Right atrium auricular region (tissue), 2 donors: ENCODE measurements at places on chromosomes 6 and 20. TPM values are rescaled to one million over a fixed set of nuclear protein-coding genes. Genes with fewer than 3 reads are reported as not detected.

DNA sequence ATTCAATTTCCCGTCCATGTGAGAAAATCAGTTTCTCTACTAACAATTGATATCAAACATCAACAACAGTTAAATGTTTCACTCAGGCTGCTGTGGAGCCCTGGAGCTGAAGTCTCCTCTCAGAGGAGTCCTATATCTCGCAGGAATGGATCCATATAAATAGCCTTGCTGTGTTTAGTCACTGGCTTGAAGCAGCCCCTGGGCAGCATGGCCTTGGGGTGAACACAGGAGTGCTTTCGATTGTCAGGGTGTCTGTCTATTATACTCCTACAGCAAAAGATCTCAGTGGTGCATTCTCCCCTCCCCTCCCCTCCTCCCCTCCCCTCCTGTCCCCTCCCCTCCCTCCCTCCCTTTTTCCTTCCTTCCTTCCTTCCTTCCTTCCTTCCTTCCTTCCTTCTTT, 141.9 kb downstream of the CCDC170 start:
- no peaks in the 10 kb centered on the region for H3K27me3 ChIP-seq
- H3K36me3 ChIP-seq: no peaks in the 10 kb centered on the region
- no peak for DNase-seq
- no peaks in the 10 kb centered on the region for H3K4me1 ChIP-seq

GRCh38 chr6:83193747-83194566, 800 bp downstream of the RWDD2A start:
- peaks cover 13% of the 10 kb centered on the region for H3K36me3 ChIP-seq
- DNase-seq: no peak
- peak overlapping the region; percentile 100 for H3K4me3 ChIP-seq

DNA sequence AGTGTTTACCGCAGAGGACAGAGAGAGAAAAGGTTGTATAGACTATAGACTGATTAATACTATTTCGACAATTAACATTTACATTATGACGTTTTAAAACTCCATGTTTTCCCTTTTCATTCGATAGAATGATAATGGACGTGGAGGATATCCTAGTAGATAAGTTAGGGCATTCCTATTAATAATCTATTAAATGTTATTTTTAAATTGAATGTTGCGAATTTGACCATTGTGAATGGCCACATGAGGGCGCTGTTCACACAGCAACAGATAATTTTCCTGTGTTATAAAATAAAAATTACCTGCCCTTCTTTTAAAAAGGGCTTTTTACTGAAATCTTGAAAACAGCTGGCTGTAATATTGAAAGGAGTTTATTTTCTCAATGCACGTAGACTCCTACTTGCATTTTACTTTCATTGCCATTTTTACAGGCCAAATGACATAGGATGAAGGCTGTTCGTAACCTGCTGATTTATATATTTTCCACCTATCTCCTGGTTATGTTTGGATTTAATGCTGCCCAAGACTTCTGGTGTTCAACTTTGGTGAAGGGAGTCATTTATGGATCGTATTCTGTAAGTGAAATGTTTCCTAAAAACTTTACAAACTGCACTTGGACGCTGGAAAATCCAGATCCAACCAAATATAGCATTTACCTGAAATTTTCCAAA, 3.3 kb downstream of the ADGRB3 start:
- H3K4me3 ChIP-seq: no peak overlapping the region
- DNase-seq: no peak
- no peak overlapping the region for H3K27ac ChIP-seq
- H3K36me3 ChIP-seq: no peaks in the 10 kb centered on the region
- H3K27me3 ChIP-seq: no peaks in the 10 kb centered on the region
- H3K4me1 ChIP-seq: no peaks in the 10 kb centered on the region

- DNase-seq: no peak
- no peak overlapping the region for H3K27ac ChIP-seq
- H3K27me3 ChIP-seq: no peaks in the 10 kb centered on the region
Observed at GRCh38 chr6:87341899-87342298, 2.7 kb upstream of the C6orf163 start.

DNA sequence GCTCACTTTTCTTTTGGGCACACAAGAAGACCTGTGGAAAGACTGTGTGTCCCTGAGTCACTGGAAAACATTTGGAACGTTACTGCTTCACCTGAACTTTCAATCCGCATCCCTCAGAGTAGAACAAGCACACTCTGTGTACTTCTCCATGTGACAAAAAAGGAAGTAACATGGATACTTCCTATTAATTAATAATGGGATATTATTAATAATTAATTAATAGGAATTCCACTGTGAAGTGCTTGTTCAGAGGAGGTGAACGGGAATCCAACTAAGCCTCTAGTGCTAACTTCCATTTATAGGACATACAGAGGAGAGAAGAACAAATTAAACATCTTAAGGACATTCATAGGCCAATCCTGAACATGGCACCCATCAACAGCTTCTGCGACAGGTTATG, 407.8 kb downstream of the SYNE1 start:
- H3K27me3 ChIP-seq: no peaks in the 10 kb centered on the region
- H3K4me1 ChIP-seq: peaks cover 28% of the 10 kb centered on the region
- no peak overlapping the region for H3K27ac ChIP-seq
- no peak overlapping the region for H3K4me3 ChIP-seq
- no peak for DNase-seq
- H3K36me3 ChIP-seq: peaks cover 62% of the 10 kb centered on the region

- no peak for DNase-seq
- no peak overlapping the region for H3K4me3 ChIP-seq
- H3K27ac ChIP-seq: no peak overlapping the region
- H3K36me3 ChIP-seq: no peaks in the 10 kb centered on the region
Observed at GRCh38 chr20:31806564-31807355, 12.4 kb upstream of the MYLK2 start.

- DNase-seq: no peak
- peaks cover 4% of the 10 kb centered on the region for H3K27me3 ChIP-seq
- no peaks in the 10 kb centered on the region for H3K36me3 ChIP-seq
- H3K4me1 ChIP-seq: no peaks in the 10 kb centered on the region
Observed at GRCh38 chr20:59598625-59599310, 5.6 kb upstream of the PHACTR3 start.

DNA sequence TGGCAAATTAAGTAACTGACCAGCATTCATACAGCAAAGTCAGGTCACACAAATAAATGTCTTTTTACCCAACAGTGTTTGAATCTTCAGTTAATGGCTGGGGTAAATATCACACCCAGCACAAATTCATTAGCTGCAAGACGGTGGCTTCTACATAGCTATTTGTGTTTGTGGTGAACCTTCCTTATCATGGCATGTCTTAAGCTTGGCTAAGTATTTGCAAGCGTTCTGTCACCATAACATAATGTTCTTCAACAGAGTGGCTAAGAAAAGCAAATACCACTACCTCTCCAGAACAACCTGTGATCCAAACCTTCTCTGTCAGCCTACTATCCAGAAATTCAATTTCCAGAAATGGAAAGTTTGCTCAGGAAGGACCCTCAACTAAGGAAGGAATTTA, 255.6 kb upstream of the TAB2 start:
- H3K27me3 ChIP-seq: no peaks in the 10 kb centered on the region
- DNase-seq: no peak
- H3K4me3 ChIP-seq: no peak overlapping the region
- no peak overlapping the region for H3K27ac ChIP-seq
- H3K4me1 ChIP-seq: peaks cover 39% of the 10 kb centered on the region

GRCh38 chr6:29965563-29965872, 23.2 kb downstream of the HLA-A start:
- peak overlapping the region; percentile 42 for H3K4me3 ChIP-seq
- no peaks in the 10 kb centered on the region for H3K4me1 ChIP-seq

GRCh38 chr6:64330694-64331307, 695.2 kb downstream of the PHF3 start:
- no peaks in the 10 kb centered on the region for H3K27me3 ChIP-seq
- DNase-seq: peak; percentile 64
- no peak overlapping the region for H3K4me3 ChIP-seq
- no peaks in the 10 kb centered on the region for H3K36me3 ChIP-seq

DNA sequence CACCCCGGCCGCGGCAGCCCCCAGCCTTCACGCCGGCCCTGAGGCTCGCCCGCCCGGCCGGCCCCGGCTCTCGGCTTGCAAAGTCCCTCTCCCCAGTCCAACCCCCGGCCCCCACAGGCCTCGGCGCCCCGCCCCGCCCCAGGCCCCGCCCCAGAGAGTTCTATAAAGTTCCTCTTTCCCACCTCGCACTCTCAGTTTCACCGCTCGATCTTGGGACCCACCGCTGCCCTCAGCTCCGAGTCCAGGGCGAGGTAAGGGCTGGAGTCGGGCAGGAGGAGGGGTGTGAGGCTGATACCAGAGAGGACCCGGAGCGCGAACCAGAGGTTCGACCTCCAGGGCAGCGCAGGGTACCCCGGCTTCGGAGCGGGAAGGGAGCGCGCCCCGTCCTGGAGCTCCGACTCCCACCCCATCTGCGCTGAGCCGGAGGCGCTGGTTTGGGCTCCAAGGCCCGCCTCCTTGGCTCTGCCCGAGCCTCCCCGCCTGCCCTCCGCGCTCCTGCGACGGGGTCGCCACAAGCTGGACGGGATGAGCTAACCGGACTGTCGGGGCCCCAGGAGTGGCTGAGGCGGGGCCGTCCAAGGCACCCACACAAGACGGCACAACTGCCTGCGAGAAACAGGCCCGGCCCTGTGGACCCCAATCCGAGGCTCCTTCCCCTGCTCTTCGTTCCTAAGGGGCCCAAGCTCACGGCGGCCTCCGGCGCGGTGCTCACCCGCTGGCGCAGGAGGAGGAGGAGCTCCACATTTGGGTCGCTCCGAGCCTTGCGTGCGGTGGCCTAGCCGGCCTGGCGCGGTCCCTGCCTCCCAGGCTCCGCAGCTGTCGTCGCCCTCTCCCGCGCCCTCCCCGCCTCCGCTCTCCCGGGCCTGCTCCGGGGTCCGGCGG, at the start of gene IRF4:
TSS of gene IRF4 (plus strand) at position 194 of the 882 bp plus-strand sequence. CDS start 1,401 bp downstream, outside the sequence.
- no peak for DNase-seq
- peaks cover 29% of the 10 kb centered on the region for H3K27me3 ChIP-seq
- no peak within 1 kb of the TSS for H3K27ac ChIP-seq
- H3K4me1 ChIP-seq: no peaks in the 10 kb centered on the region
- H3K36me3 ChIP-seq: no peaks in the 10 kb centered on the region

DNA sequence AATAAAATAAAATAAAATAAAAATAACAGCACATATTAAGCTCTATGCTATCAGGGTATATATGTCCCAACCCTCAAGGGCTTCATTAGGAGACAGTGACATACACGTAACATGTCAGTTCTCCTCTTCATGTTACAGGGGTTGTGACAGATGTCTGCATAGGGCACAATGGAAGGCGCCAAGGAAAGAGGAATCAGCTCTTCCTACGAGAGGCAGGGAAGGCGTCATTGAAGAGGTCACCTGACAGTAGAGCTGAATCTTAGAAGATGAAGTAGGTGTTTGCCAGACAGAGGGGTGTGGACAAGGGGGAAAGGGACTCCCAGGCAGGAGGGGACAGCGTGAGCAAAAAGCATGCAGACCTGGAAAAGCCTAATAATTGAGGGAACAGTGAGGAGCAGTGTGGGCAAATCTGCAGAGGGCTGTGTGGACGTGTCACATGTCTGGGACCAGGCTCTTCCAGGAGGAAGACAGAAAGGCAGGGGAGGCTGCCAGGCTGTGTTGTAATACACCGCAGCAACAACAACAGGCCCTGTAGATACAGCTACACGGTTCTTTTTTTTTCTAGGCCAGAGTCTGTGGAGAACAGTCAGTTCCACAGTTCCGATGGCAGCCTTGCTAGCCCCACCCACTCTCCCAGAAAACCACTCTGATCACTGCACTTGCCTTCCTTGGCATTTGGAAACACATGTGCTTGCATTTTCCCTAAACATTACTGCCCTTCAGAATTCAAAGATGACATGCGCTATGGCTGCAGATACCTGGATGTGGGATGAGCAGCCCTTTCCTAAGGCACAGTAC, 2.5 kb upstream of the FKBP5 start:
- DNase-seq: peak; percentile 95
- H3K36me3 ChIP-seq: no peaks in the 10 kb centered on the region
- no peaks in the 10 kb centered on the region for H3K27me3 ChIP-seq
- H3K27ac ChIP-seq: peak overlapping the region; percentile 84
- no peak overlapping the region for H3K4me3 ChIP-seq

- H3K27me3 ChIP-seq: no peaks in the 10 kb centered on the region
- no peak overlapping the region for H3K4me3 ChIP-seq
- no peak for DNase-seq
- H3K27ac ChIP-seq: no peak overlapping the region
Observed at GRCh38 chr6:27332692-27333641, 20.9 kb upstream of the POM121L2 start.

DNA sequence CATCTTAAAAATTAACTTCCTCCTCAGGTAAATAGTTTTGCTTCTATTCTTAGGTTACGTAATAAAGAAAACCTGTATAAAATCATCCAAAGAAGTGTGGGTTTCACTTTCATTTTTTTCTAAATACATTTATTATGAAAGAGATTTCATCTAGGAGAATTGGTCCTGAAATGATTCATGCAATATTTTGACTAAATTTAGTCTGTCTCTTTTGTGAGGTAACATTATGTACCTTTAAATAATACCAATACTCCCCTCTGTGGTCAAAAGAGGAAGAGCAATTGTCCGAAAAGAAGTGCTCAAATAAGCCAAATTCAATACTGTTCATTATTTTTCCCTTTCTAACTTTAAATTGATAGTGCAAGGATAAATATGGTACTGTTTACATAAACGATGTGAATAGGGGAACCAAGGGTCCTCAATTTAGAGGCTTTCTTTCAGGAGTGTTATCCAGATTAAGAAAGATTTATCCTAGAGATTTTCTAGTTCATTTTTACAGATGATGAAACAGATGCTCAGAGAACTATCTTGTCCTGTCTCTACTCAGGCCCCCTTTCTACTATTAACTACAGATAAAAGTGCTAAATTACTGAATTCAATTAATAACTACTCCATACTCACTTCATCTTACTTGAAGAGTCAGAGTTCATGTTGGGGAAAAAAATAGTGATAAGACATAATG, 26.2 kb downstream of the CYP39A1 start:
- no peak overlapping the region for H3K4me3 ChIP-seq
- no peaks in the 10 kb centered on the region for H3K36me3 ChIP-seq
- no peak overlapping the region for H3K27ac ChIP-seq
- H3K4me1 ChIP-seq: peaks cover 8% of the 10 kb centered on the region
- H3K27me3 ChIP-seq: no peaks in the 10 kb centered on the region
- DNase-seq: no peak

DNA sequence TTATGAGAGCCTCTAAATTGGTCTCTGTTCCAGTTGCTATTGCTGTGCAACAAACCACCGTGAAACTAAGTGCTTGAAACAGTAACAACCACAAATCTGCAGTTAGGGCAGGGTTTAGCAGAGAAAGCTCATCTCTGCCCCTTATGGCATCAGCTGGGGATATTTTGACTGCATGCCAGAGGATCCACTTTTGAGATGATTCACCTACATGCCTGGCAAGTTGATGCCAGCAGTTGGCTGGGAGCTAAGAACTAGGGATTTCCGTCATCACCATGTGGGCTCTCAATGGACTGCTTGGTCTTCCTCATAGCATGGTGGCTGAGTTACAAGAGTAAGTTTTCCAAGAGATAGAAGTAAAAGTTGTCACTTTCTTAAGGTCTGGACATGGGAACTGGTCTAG, 35.1 kb downstream of the PLCB4 start:
- no peak for DNase-seq
- H3K4me1 ChIP-seq: no peaks in the 10 kb centered on the region
- no peaks in the 10 kb centered on the region for H3K27me3 ChIP-seq
- H3K4me3 ChIP-seq: no peak overlapping the region
- no peaks in the 10 kb centered on the region for H3K36me3 ChIP-seq
- H3K27ac ChIP-seq: no peak overlapping the region

The GNMT gene
- 4.1 TPM for total RNA-seq

The MEI4 gene
- total RNA-seq: 1.4 TPM

The ARHGAP18 gene
- 7.1 TPM for total RNA-seq

The SLC22A23 gene
- total RNA-seq: 7.2 TPM

The DCDC2 gene
- not detected for total RNA-seq

The ENPP5 gene
- total RNA-seq: 6.2 TPM

The WFDC2 gene
- 12.4 TPM for total RNA-seq

The EEF1A2 gene
- 797 TPM for total RNA-seq

The ANKEF1 gene
- 2.6 TPM for total RNA-seq

The MMP24 gene
- 2.2 TPM for total RNA-seq
